Neural crest cell (in vitro differentiated cells): ENCODE measurements at places on chromosomes 2 and 18. TPM values are rescaled to one million over a fixed set of nuclear protein-coding genes. Genes with fewer than 3 reads are reported as not detected.

- peaks cover 47% of the 10 kb centered on the region for H3K36me3 ChIP-seq
- H3K27ac ChIP-seq, result no peak overlapping the region
- H3K4me3 ChIP-seq, result no peak overlapping the region
- no peaks in the 10 kb centered on the region for H3K27me3 ChIP-seq
These were observed 15.4 kb upstream of the MATN3 start for GRCh38 chr2:20027705-20028434.

- H3K4me1 ChIP-seq, result peaks cover 19% of the 10 kb centered on the region
- DNase-seq, result no peak
These were observed 484 bp downstream of the ABCB6 start for GRCh38 chr2:219218217-219218731.

DNA sequence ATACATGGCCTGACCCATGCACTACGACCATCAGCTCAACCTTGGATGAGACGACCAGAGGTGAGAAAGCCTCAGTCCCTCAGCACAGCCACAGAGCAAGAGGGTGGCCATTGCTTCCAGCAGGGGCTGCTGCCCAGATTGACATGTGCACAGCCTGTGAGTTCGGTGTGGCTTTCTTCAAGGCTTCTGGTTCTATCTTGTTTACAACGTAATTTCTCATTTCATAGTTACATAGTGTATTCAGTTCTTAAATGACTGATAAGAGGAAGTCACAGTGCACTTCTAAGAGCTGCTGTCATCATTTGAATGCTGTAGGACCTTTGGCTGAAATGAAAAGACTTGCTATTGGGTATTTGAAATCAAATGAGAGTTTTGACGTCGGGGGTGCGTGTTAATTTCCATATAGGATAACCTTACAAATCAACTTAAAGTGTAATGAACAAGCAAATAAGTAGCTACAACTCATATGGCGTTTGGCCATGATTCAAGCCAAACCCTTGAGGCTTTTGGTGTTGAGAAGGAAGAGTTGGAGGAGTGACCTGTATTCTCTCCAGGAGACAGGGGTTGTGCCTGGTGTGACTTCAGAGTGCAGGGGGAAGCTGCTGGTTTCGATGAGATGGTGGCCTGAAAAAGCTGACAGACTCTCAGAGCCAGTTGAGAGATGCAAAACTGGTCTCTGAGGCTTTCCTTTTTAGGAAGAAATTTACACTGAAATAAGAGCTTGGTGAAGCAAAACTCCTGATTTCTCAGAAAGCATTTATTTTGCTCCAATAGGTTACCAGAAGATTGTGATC is 51.0 kb downstream of the TSHZ1 start:
- H3K4me1 ChIP-seq, result peaks cover 14% of the 10 kb centered on the region
- DNase-seq, result no peak

The CNOT11 gene
- total RNA-seq, result 48.2 and 50.4 TPM in 2 replicates

The CD226 gene
- 0.40 and 1.0 TPM in 2 replicates for total RNA-seq
